ENCODE measurements at places on chromosomes 7 and 10.
A peak's percentile ranks its signal among the peaks of the same experiment; 100 is the strongest.

- no peak for DNase-seq
Measured at GRCh38 chr10:32985341-32985764, 27.3 kb upstream of the ITGB1 start.

DNA sequence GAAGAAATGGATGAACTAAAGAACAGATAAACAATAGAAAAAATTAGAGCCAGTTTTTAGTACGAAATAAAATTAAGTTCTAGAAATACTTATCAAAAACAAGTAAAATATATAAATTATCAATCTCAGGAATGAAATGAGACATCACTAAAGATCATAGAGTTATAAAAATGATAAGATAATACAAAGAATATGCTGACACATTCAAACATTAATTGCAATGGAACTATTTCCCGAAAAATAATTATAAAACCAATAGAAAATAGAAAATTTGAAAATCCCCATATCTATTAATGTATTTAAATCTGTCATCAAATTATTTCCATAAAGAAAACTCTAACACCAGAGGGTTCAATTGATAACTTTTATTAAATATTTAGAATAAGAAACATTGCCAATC lies 458.1 kb upstream of the MBL2 start:
- no peak for DNase-seq

DNA sequence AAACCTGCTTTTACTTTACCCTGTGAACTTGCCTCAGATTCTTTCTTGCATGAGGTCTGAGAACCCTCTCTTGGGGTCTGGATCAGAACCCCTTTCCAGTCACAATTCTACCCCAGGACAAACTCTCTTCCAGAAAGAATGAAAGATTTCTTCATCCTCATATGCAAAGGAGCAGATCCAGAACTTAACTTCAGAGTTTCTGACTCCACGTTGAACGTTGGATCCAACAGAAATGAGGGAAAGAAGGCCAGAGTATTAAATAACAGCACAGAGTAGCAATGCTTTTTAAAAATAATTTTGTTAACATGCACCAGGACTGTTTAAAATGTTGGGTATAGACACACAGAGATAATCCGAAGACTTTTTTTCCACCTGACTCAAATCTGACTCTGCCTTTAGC lies 632.9 kb upstream of the AUTS2 start:
- DNase-seq, result no peak

GRCh38 chr10:88071879-88072278 lies 208.5 kb downstream of the PTEN start:
- DNase-seq, result no peak

- no peak for DNase-seq
Measured at GRCh38 chr7:146875981-146876380, 759.4 kb downstream of the CNTNAP2 start.

DNA sequence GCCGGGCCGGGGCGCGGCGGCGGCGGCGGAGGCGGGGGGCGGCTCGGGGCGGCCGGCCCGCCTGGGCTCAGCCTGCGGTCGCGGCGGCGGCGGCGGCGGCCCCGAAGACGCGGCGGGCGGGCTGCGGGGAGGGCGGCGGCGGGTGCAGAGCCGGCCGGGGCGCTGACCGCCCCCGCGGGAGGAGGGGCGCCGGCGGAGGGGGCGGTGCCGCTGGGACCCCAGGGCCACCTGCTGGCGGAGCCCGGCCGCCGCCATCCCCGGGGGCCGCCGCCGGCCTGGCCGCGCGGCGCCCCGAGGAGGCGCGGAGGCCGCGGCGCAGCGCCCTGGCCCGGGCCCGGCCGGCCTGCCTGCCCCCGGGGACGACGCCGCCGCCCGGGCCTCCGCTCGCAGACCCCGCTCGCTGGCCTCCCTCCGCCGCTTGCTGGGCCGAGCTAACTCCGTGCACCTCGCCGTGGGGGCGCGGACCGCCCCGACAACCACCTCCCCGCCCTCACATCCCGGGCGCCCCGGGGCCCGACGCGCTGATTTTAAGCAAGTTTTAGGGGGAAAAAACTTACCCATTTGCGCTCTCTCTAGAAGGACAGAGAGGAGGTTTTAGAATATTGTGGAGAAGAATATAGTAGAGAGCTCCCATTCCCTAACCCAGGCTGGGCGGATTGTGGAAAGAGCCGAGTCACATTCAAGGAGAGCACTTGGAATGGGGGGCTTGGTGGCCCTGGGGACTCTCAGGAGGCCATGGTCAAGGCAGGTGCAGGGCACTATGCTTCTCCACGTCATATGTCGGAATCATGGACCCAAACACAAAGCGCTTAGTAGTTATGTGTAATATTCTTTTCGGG lies at the start of gene BEND7:
TSS of gene BEND7 (minus strand) at position 140 of the 839 bp plus-strand sequence. CDS start 481 bp downstream, outside the sequence.
- DNase-seq, result peak; percentile 55

GRCh38 chr7:37732253-37732652 lies 48.7 kb downstream of the GPR141 start:
- DNase-seq, result no peak

- no peak for DNase-seq
Measured at GRCh38 chr10:58588673-58589265, 76.1 kb downstream of the BICC1 start.

- DNase-seq, result no peak
Measured at GRCh38 chr7:33251301-33251700, 121.9 kb downstream of the BBS9 start.

- no peak for DNase-seq
Measured at GRCh38 chr10:45564303-45564959, 108.1 kb downstream of the ZFAND4 start.

DNA sequence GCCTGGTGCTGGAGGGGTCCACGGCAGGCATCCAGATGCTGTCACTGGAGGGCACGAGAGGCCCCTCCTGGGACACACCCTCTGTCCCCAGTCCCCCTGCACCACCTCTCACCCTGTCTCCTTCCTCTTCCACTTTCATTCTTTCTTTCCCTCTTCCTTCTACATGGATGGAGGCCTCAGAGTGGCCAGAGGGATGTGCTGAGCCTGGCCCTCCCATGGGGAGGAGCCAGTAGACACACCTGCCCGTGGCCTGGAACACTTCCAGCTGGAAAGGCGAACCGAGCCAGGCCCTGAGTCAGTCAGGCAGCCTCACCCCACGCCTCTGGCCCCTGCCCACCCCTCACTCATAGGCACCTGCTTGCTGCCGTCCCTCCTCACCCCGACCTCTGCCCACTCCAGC lies 55.9 kb upstream of the MXI1 start:
- no peak for DNase-seq

DNA sequence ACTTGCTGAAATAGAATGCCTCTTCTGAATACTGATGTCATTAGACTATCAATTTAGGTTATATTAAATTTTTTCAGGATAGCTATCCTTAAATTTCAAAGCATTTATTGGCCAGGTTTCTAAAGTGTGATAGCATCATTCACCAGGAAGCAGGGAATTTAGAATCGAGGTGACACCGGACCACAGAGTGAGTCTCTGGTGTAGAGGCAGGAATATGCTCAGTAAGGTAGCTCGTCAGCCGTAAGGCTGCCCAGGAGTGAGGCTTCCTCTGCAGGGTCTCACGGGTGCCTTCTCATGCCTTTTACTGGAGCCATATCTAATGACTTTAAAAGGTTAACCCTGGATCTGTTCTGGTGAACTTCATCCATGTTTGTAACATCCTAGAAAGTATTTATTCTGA lies 170.8 kb upstream of the KLF14 start:
- no peak for DNase-seq

Measured in right forelimb (tissue), 1 donor.